Stimulated activated CD8-positive, alpha-beta memory T cell treated with anti-CD3 and anti-CD28 coated beads, Interleukin-4, amount 100 ng/mL, for 1 hour (primary cell): ENCODE measurements at places on chromosomes 4 and X.

DNA sequence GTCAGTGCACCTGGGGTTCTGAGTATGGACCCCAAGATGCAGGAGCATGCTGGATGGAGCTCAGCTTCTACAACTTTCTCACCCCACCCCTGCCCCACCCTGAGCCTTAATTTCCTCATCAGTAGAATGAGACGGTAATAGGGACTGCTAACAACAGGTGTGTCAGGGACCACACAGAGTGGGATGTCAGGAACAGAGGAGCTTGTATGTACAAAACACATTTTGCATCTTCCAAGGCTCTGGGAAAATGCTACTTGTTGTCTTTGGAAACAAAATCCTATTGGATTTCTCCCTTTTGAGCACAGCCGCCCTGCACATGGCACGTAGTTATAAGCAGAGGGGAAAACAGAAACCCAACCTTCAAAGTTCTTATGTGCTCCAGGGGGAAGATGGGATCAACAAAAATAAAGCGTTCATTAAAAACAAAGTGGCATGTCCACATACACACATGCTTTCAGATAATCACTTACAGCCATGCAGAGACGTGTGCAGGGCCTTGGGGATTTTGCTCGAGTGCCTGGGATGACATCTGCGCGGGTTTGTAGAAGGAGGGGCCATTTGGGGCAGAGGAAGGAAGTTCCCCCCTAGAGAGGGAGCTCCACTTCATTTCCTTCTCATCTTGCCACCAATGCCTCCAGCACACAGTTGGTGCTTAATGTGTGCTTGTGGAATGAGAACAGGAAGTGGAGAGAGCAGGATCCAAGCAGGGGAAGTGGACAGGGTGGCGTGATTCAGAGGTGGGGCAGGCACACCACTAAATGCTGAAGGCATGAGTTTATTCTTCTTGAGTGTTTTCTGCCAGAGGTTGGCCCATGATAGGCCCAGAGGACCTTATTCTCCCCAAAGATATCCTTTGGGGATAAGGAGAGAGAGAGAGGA lies 138.9 kb downstream of the SMIM20 start:
- DNase-seq: no peak

DNA sequence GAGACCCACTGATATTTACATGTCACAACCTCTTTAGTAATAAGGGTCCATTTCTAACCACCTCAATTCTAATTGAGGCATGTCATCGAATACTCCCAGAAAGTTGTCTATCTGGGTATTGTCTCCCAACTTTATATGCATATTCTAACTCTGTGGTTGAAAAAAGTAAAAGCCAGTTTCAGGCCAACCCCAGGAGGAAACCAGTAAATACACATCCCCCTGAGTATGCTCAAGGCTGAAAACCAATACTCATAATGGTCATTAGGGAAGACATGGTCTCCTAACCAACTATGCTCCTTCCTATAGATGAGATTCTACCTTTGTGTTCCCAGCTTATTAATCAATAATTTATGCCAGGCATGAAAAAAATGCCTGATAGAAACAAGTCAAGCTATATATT lies 96.6 kb downstream of the SH3KBP1 start:
- DNase-seq: no peak

GRCh38 chrX:102976286-102976685 lies 39.2 kb downstream of the RAB40AL start:
- DNase-seq: no peak

DNA sequence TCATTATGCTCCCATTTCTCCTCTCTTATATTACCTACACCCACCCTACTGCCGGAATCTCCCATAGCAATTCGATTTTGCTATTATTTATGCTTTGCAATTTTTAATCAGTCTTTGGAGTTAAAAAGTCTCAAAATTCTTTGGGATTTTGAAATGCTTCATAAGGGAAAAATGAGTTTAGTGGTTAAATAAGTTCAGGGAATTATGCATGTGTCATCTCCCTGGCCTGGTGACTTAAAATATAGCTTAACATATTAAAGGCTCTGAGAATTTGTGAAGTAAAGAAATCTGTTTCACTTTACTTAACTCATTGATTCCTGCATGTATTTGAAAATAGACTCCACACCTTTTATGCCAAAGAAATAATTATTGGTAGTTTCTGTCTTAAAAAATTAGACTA lies 185.1 kb upstream of the DIPK2B start:
- no peak for DNase-seq

GRCh38 chr4:4590546-4590945 lies 48.7 kb upstream of the STX18 start:
- no peak for DNase-seq

- no peak for DNase-seq
Observed at GRCh38 chr4:3311095-3311372, 18.2 kb downstream of the RGS12 start.

- no peak for DNase-seq
Observed at GRCh38 chr4:22301253-22301652, 214.6 kb downstream of the ADGRA3 start.

GRCh38 chrX:101206471-101206870 lies 13.1 kb upstream of the DRP2 start:
- no peak for DNase-seq

- no peak for DNase-seq
Observed at GRCh38 chrX:65488495-65488894, 46.1 kb downstream of the LAS1L start.

GRCh38 chr4:77433418-77433733 lies 172.2 kb upstream of the CXCL13 start:
- no peak for DNase-seq

DNA sequence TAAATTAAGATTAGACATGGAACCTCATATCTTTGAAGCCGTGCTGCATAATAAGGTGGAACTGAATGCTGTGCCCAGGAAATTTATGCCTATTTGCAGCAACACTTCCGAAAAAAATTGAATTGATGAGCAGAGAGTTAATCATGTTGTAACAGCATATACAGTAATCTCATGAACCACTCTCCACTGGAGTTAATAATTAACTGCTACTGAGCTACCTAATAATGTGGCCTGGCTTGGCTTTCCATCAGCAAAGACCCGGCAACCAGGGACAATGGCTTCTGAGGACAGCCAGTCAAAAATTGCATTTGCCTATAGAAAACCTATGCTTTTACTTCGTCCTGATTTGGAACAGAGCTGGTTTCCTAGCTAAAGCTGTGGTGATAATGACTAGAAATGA lies 63.8 kb upstream of the GATB start:
- DNase-seq: no peak

DNA sequence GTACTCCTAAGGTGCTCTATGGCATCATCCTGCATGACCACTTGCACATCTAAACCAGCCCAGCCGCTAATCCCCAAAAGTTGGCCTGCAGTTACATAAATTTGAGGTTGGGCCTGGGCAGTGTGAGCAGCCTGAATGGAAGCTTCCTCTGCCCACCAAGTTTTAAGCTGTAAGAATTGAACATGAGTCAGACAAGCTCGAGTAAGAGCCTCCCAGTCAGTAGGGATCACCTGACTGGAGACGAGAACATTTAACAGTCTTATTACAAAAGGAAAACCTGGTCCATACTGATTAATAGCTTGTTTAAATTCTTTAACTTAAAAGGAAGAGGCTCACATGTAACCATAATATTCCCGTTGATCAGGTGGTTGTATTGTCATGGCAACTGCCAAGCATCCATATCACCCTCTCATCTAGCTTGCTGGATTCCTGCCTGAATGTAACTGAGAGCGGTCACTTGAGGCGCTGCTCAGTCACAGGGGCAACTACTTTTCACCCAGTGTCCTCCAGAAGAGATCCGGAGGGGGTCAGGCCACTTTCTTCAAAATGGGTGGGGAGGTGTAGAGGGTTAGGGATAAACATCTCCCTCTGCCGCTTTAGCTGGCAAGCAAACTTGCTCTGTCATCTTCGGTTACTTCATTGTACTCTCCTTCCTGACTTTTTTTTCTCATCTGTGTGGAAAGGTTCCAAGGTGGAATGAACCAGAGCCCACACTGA lies 56.6 kb upstream of the WDR1 start:
- no peak for DNase-seq

- no peak for DNase-seq
Observed at GRCh38 chrX:94961730-94962129, 1287.7 kb downstream of the FAM133A start.

- no peak for DNase-seq
Observed at GRCh38 chr4:23373261-23373660, 516.6 kb downstream of the PPARGC1A start.

DNA sequence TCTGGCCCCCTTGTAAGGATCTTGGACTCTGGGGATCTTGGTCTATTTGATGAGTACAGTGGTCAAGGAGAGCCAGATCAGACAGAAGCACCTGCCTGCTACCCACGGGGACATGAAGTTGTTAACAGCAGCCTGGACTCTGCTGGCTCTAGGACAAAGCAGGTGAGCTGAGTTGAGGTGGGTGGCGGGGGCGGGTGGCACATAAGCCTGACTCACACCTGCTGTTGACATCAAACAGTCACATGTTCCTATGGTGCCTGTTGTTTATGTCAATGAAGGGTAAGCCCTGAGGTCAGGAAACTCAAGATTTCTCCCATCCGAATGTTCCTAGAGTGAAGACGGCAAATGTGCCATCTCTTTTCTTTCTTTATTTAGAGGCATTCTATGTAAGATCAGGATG lies 50.1 kb upstream of the CLNK start:
- DNase-seq: no peak

DNA sequence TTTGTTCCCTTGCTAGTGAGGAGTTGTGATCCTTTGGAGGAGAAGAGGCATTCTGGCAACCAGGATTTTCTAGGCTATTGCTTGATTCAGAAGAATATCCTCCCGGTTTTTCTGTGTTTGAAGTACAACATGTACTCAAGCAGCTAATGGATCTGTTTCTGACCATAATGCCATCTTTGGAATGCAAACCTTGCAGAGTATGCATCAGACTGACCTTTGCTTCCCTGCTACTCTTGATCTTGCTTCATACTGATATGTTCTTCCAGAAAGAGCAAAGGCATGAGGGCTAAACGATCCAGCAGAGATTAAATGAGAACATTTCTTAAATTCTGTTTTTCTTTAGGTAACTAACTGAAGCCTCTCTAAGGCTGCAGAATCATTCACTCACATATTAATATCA lies 265.4 kb upstream of the SLC7A11 start:
- no peak for DNase-seq

- DNase-seq: no peak
Observed at GRCh38 chr4:37555322-37555721, 130.9 kb downstream of the RELL1 start.

- no peak for DNase-seq
Observed at GRCh38 chr4:113997206-113997605, 17.8 kb upstream of the ARSJ start.

DNA sequence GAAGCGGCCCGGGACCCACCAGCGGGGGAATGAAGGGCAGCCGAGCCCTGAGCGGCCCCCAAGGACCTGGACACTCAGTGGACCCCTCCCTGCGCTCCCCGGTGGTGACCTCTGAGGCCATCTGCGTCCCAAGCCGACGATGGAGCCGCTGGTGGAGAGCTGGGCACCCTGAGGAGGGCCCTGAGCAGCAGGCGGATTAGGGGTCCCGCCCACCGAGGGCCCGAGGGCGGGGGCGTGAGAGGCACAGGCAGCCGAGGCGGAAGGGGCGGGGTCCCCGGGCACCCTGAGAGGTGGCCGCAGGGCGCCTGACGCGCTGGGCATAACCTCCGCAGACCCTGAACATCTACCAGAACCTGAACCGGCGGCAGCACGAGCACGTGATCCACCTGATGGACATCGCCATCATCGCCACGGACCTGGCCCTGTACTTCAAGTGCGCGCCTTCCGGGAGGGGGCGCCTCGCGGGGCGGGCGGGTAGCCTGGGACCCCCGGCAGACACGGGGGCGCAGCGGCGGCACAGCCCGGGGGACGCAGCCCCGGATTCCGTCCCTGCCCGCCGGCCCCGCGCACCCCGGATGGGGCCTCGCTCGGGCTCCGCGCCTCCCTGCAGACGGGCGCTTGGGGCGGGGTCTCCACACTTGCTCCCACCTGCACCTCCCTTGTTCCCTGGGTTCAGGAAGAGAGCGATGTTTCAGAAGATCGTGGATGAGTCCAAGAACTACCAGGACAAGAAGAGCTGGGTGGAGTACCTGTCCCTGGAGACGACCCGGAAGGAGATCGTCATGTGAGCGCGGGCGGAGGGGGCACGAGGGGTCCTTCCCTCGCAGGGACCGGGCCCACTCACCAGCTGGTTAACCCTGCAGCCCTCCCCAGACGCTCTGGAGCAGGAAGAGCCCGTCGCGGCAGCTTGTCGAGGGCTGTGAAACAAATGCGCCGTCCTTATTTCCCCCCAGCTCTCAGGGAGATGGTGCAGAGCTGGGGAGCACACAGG lies 10.3 kb downstream of the ATP5ME start:
- DNase-seq: peak; percentile 50

GRCh38 chr4:10456595-10457254 lies 501 bp downstream of the ZNF518B start:
- DNase-seq: peak; percentile 37

DNA sequence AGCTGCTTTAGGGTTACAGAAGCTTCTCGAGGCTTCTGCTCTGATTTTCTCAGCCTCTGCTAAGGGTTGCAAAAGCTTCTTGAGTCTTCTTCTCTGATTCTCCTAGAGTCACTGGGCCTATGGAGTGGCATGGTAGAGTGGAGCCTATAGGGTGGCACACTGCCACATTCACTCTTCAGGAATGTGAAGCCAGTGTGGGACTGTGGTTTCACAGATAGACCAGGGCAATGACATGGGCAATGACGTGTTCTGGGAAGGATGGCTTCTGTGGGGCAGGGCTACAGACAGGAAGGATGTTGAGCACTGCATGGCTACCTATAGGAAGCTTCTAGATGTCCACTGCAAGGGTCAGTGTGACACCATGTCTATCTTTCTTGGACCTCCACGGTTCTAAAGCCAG lies 11.0 kb upstream of the MAMLD1 start:
- DNase-seq: no peak

- DNase-seq: no peak
Observed at GRCh38 chrX:78886550-78886949, 58.6 kb upstream of the P2RY10 start.

DNA sequence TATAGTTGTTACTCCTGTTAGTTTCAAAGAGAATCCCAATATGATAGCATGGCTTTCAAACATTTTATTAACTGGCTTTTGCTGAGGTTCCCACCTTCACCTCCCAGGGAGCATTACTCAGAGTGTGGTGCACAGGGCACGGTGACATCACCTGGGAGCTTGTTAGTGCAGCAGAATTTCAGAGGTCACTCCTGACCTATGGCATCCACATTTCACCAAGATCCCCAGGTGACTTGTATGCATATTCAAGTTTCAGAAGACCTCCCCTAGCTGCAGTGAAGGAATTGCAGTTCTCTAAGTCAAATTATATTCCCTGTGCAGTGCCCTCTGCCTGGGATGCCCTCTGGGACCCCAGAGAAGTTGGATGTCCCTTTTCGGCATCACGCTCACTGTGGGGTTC lies 29.7 kb upstream of the LNX1 start:
- DNase-seq: no peak

GRCh38 chr4:138828926-138829325 lies 186.7 kb upstream of the NOCT start:
- DNase-seq: no peak
